Activated T-helper 1 cell treated with Interleukin-2 at 50 U/mL for 16 hours (primary cell): ENCODE measurements at places on chromosomes 7 and 10.

- no peak for DNase-seq
These were observed 8.3 kb upstream of the PRKAG2 start for GRCh38 chr7:151885202-151885580.

DNA sequence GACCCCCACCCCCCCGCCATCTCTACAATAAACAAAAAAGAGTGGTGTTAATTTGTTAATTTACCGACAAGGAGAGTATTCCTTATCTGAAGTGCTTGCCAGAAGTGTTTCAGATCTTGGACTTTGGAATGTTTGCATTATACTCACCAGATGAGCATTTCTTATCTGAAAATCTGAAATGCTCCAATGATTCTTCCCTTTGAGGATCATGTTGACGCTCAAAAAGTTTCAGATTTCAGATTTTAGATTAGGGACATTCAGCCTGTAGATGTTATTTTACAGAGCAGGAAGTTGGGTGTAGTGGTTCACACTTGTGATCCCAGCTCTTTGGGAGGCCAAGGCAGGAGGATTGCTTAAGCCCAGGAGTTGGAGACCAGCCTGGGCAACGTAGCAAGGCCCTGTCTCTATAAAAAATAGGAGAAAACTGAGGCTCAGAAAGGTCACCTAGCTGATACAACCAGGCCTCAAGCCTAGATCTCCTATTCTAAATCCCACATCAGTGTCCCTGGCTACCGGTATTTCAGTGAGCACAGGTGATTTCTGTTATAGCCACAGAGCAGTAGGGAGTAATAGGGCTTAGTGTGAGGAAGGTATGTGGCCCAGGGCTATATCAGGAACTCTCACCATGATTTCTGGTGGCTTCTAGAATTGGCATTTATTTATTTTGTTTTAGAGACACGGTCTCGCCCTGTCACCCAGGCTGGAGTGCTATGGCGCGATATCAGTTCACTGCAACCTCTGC, 35.4 kb downstream of the TMEM120A start:
- DNase-seq, result no peak

GRCh38 chr7:158061026-158061630, 526.5 kb downstream of the PTPRN2 start:
- DNase-seq, result no peak

GRCh38 chr10:52172581-52172980, 141.5 kb upstream of the DKK1 start:
- no peak for DNase-seq

DNA sequence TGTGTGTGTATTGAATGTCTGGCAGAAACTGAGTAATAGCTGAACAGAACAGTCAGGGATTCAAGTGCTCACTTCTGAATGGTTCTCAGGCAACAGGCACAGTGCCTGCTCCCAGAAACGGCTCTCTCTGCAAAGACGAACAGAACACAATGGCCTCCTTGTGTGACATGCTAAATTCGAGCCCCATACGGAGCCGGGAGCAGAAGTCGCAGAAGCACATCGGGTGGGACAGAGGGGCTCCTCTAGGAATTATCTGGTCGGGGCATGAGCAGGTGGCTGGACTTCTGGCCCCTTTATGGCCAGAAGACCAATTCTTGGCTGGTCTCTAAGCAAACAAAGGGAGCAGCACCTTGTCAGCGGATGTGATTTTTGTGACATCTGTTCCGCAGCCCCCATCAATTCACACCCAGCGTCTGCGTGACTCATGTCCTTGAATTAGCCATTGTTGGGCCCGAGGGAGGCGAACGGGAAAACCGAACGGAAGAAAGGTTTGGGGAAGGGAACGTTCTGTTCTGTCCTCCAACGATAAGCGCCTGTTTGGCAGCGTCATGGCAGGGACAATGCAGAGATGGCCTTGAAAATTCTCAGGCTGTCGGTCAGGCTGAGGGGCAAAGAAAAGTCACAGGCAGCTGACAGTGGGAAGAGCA, 47.3 kb upstream of the NPTX2 start:
- no peak for DNase-seq

DNA sequence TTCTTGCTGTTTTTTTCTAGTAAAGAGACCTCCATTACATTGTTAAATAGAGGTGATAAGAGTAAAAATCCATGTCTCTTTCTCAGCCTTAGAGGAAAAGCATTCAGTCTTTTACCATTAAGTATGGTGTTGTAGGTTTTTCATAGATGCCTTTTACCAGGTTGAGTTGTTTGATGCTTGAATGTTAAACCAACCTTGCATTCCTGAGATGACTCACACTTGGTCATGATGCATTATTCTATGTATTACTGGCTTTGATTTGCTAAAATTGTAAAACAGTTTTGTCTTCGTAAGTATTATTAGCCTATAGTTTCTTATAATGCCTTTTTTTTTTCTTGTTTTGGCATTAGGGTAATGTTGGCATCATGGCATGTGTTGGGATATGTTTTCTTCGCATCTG, 90.0 kb downstream of the ANKRD61 start:
- no peak for DNase-seq

- no peak for DNase-seq
These were observed 58.2 kb upstream of the CHST15 start for GRCh38 chr10:124151466-124152095.

GRCh38 chr10:59287587-59288255, 74.6 kb downstream of the FAM13C start:
- DNase-seq, result no peak

DNA sequence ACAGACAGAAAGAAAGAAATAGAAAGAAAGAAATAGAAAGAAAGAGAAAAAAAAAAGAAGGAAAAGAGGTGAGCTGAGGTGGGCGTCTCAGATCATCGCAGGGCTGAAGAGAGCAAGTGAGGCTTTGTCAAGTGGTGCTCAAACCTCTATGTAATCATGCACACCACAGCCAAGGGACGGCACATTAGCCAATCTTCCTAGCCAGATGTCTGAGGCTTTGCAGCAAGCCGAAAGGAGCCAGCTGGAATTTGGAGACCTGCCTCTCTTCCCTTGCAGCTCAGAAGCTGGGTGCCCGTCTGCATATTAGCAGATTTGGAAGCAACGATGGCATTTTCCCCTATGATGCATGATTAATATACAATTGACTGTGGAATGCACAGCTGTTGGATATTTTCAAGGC, 52.5 kb downstream of the ADRA2A start:
- DNase-seq, result no peak

GRCh38 chr10:90399782-90400181, 458.1 kb downstream of the HTR7 start:
- DNase-seq, result no peak

- DNase-seq, result no peak
These were observed 70.3 kb upstream of the NANOS1 start for GRCh38 chr10:118958984-118959925.

- DNase-seq, result no peak
These were observed 12.5 kb upstream of the EBLN1 start for GRCh38 chr10:22230158-22230833.

GRCh38 chr10:112471878-112472487, 25.0 kb downstream of the VTI1A start:
- no peak for DNase-seq

GRCh38 chr10:129042776-129043595, 424.1 kb upstream of the MGMT start:
- no peak for DNase-seq
